Hindlimb muscle (tissue), 1 donor: ENCODE measurements at places on chromosomes 7 and 10.

DNA sequence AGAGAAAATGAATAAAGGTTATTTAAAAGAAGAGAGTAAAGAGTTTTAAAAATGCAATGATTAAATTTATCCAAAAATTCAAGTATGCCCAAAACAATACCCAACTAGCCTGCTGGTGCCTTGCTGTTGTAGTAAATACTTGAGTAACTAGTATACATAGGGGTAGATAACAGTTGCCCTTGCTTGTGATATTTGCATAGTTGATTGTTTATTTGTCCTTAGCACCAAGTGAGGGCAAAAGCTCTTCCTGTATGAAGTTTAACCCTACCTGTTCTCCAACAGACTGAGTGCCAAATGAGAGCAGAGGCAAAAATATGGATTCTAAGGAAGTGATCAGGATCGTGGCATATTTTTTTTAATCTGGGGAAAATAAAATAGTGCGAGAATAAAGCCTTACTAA, 85.0 kb downstream of the PTN start:
- no peak for DNase-seq

- peak; percentile 65 for DNase-seq
These were observed 135.8 kb downstream of the CNNM2 start for GRCh38 chr10:103053659-103054581.

DNA sequence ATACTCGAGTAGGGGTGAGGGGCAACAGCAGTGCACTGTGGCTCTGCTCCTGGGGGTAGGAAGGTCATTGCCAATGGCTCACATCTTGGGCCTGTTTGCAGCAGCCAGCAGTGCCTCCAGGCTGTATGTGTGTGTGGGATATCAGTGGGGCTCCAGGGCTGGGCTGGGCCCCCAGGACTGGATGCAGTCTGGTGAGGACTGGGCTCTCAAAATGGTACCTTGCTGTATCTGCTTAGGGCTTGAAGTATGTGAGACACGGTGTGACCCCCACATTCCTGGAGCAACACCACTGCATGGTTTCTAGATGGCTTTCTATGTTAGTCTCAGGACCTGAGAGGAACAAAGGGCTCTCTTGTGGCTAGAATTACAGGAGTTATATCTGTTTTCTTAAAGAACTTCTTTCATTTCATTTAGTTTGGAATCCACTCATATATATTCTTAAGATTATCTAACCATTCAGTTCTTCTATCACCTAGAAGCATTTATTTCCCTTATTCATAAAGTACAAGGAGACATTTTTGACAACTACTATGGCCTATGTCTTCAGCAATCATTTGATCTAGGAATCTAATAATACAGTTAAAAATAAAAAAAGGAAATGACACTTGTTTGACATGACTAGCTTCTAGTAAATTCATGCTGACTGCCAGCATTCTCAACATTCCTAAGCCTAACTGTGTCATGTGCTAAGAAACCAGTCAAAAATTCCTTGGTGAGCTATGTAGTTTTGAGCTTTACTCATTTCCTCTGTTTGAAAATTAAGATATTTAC, 443.2 kb upstream of the SEMA3A start:
- no peak for DNase-seq

- DNase-seq: no peak
These were observed 7.7 kb downstream of the BBS9 start for GRCh38 chr7:33137103-33137502.

DNA sequence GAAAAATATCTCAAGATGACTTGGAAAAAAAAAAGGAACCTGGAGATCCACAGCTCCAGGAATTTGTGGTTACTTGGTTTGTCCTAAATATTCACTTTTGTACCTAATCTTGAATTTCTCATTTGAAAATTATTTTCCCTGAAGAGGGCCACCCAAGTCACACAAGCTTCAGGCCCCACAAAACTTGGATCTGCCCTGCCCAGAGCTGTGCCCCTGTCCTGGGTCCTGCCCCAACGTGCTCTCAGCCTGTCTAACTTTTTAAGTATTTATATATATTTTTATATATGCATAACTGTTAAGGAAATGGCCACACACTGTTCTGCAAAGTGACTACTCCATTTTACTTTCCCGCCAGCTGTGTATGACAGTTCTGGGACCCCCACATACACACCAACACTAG, 123.5 kb downstream of the ARHGAP22 start:
- no peak for DNase-seq

GRCh38 chr10:102485093-102485784, 17.3 kb downstream of the ACTR1A start:
- DNase-seq: no peak

GRCh38 chr10:74929197-74929596, 102.8 kb downstream of the KAT6B start:
- DNase-seq: no peak
